ENCODE measurements at places on chromosomes 1 and 21. TPM values are rescaled to one million over a fixed set of nuclear protein-coding genes. Genes with fewer than 3 reads are reported as not detected.

DNA sequence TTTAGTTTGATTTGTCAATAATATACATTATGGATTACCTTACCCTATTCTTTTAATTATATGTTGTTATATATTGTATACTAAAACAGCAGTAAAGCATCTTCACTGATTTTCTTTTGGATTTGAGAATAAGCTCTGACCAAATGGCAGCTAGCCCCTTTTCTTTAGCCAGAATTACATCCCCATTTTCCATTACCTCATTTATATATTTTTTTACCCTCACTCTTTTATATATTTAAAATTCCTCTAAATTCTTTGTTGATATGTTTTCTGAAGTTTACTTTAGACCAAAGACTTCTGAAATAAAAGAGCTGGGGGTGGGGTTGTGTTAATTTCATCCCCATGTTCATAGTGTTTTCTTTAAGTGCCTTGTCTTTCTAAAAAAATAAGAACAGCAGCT is 24.6 kb downstream of the ANGPTL1 start:
- DNase-seq = no peak
- H3K4me1 ChIP-seq = no peaks in the 10 kb centered on the region
- H3K4me3 ChIP-seq = no peak overlapping the region
- no peaks in the 10 kb centered on the region for H3K27me3 ChIP-seq
- no peak overlapping the region for H3K27ac ChIP-seq

MRPS21 gene
- 68.4 TPM for total RNA-seq

GRCh38 chr1:58848818-58849411 is 65.1 kb upstream of the JUN start:
- H3K4me3 ChIP-seq = no peak overlapping the region
- no peak overlapping the region for H3K27ac ChIP-seq

DNA sequence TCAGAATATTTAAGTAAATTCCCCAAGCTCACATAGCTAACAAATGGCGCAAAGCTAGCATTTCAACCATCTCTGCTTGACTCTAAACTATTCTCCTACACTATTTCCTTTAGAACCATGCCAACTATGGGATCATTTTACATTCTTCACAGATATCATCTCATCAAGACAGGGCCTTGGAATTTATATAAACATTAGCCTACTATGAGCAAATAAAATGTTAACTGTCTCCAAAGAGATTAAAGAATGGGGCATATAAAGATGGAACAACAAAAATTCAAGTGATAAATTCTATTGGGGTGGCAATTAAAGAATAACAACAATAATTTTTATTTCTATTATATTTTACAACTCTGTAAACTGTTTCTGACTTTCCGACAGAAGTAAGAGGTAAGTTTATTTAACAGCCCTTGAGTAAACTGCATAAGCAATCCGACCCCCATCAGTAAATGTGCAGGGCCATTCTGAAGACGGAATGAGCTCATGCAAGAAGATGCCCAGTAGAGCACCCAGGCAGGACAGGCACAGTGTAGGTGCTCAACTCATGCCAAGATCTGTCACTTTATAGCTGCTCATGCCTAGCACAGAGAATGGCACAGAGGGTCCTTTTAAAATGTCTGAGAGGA is 261.9 kb downstream of the VAV3 start:
- no peak overlapping the region for H3K27ac ChIP-seq
- no peak for DNase-seq
- no peaks in the 10 kb centered on the region for H3K4me1 ChIP-seq
- H3K4me3 ChIP-seq = no peak overlapping the region
- no peaks in the 10 kb centered on the region for H3K27me3 ChIP-seq
- H3K36me3 ChIP-seq = no peaks in the 10 kb centered on the region

C1orf116 gene
- 31.9 TPM for total RNA-seq

- H3K36me3 ChIP-seq = no peaks in the 10 kb centered on the region
- H3K4me1 ChIP-seq = no peaks in the 10 kb centered on the region
- peaks cover 4% of the 10 kb centered on the region for H3K27me3 ChIP-seq
- H3K4me3 ChIP-seq = no peak overlapping the region
- H3K27ac ChIP-seq = no peak overlapping the region
- DNase-seq = no peak
These were observed 28.1 kb downstream of the SHISA4 start for GRCh38 chr1:201916649-201917249.

SELP gene
- total RNA-seq = not detected

DNA sequence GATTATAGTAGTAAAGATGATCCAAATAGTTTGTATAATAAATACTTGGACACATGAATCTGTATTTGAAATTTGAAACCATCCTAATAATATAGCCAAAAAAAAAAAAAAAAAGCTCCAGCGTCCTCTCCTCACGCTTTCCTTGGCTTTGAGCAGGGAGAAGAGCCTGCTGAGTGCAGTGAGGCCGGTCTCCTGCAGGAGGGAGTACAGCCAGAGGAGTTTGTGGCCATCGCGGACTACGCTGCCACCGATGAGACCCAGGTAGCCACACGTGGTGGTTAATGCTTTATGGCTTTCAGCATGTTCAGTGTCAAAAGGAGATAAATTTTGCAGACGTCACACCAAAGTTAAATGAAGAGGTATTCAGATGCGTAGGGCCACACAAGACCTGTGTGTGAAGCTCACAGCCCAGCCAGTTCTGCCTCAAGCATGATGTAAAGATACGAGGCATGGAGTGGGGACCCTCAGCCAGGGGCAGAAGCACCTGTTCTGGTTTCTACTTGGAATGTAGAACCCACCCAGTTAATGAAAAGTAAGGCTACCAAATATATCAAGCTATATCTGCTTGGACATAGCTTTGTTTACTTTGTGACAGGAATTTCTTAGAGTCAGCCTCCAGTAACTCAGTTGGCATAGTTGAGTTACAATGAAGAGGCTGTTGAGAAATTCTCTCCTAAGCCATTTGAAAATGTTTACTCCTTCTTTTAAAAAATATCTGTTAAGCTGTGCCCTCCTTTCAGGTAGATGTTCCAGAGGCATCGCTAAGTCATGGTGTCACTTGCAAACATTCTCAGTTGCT is 8.1 kb downstream of the PRMT2 start:
- peaks cover 24% of the 10 kb centered on the region for H3K36me3 ChIP-seq
- DNase-seq = no peak
- peaks cover 3% of the 10 kb centered on the region for H3K4me1 ChIP-seq
- H3K27ac ChIP-seq = peak overlapping the region; percentile 80
- H3K27me3 ChIP-seq = no peaks in the 10 kb centered on the region

SLC22A15 gene
- 4.6 TPM for total RNA-seq

DNA sequence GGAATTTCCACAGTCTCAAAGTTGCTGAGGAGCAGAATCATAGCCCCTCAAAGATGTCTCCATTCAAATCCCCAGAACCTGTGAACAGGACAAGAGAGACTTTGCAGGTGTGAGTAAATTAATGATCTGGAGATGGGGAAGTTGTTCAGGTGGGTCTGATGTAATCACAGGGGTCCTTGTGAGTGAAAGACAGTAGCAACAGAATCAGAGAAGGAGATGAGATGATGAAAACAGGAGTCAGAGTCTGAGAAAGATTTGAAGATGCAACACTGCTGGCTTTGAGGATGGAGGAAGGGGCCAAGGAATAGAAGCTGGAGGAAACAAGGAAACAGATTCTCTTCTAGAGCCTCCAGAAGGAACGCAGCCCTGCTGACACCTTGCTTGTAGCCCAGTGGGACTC is 81.5 kb downstream of the SELENOF start:
- peaks cover 4% of the 10 kb centered on the region for H3K27me3 ChIP-seq
- peaks cover 2% of the 10 kb centered on the region for H3K4me1 ChIP-seq
- H3K27ac ChIP-seq = no peak overlapping the region
- no peak overlapping the region for H3K4me3 ChIP-seq

PRDX1 gene
- 308 TPM for total RNA-seq

DNA sequence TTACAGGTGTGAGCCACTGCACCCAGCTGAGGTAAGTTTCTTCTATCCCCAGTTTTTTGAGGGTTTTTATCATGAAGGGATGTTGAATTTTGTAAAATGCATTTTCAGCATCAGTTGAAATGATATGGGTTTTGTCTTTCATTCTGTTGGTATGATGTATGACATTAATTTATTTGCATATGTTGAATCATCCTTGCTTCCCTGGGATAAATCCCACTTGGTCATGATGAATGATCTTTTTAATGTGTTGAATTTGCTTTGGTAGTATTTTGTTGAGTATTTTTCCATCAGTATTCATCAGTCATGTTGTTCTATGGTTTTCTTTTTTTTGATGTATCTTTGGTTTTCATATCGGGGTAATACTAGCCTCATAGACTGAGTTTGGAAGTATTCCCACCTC is 141.0 kb downstream of the RPS6KC1 start:
- H3K4me3 ChIP-seq = no peak overlapping the region
- H3K27me3 ChIP-seq = no peaks in the 10 kb centered on the region
- H3K27ac ChIP-seq = no peak overlapping the region
- peaks cover 48% of the 10 kb centered on the region for H3K36me3 ChIP-seq
- no peaks in the 10 kb centered on the region for H3K4me1 ChIP-seq
- no peak for DNase-seq

DNA sequence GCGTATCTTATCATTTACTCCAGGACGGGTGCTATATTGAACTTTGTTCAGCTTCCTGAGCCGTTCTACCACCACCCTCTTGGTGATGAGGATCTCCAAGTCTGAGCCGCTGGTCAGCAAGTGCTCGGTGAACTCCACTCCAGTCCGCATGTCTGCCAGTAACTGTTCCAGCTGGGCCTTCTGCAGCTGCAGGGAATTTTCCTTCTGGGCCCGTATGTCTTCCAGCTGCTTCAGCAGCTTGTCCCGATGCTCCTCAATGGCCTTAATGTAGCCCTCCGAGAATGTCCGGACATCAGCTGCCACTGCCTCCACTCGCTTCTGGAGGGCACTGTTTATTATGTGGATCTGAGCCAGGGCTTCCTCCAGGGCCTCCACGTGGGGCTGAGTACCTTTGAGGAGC is 3.4 kb downstream of the TRIM45 start:
- H3K27me3 ChIP-seq = no peaks in the 10 kb centered on the region
- peaks cover 26% of the 10 kb centered on the region for H3K4me1 ChIP-seq
- no peak overlapping the region for H3K27ac ChIP-seq
- peaks cover 25% of the 10 kb centered on the region for H3K36me3 ChIP-seq
- H3K4me3 ChIP-seq = no peak overlapping the region

- H3K27me3 ChIP-seq = no peaks in the 10 kb centered on the region
- peak overlapping the region; percentile 94 for H3K4me3 ChIP-seq
- peak overlapping the region; percentile 95 for H3K27ac ChIP-seq
- DNase-seq = no peak
- peaks cover 25% of the 10 kb centered on the region for H3K36me3 ChIP-seq
- peaks cover 44% of the 10 kb centered on the region for H3K4me1 ChIP-seq
These were observed 2.6 kb downstream of the TAGLN2 start for GRCh38 chr1:159922511-159923202.

GRCh38 chr1:117116090-117116783 is 5.3 kb downstream of the TRIM45 start:
- no peak for DNase-seq
- peaks cover 24% of the 10 kb centered on the region for H3K4me1 ChIP-seq
- H3K4me3 ChIP-seq = no peak overlapping the region

IL10 gene
- total RNA-seq = not detected

DNA sequence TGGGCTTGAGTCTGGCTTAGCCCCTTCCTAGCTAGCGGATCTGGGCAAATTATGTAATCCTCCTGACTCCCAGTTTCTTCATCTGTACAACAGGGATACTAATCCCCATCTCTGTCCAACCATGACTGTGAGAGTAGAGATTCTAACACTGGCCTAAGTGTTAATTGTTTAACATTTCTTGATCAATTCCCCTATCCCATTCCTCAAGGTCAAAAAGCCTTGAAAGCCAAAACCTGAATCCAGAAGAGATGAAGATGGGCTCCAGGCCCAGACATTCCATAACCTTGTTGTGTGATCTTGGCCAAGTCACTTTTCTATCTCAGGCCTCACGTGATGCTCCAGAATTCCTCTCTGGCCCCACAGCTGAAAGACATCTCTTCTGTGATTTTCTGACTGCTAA is 18.8 kb upstream of the PHLDA3 start:
- no peak for DNase-seq
- no peak overlapping the region for H3K4me3 ChIP-seq
- no peak overlapping the region for H3K27ac ChIP-seq

GRCh38 chr1:15945011-15945831 is 30.7 kb downstream of the ZBTB17 start:
- no peak for DNase-seq
- no peak overlapping the region for H3K27ac ChIP-seq
- peaks cover 3% of the 10 kb centered on the region for H3K4me1 ChIP-seq
- H3K27me3 ChIP-seq = no peaks in the 10 kb centered on the region
- no peak overlapping the region for H3K4me3 ChIP-seq
- H3K36me3 ChIP-seq = peaks cover 9% of the 10 kb centered on the region

- H3K36me3 ChIP-seq = no peaks in the 10 kb centered on the region
- H3K27ac ChIP-seq = no peak overlapping the region
- no peak for DNase-seq
- peaks cover 50% of the 10 kb centered on the region for H3K27me3 ChIP-seq
These were observed 196.9 kb downstream of the PRDM2 start for GRCh38 chr1:13896932-13897331.

GRCh38 chr21:44810779-44811178 is 7.1 kb downstream of the SUMO3 start:
- no peak overlapping the region for H3K4me3 ChIP-seq
- no peak for DNase-seq

DNA sequence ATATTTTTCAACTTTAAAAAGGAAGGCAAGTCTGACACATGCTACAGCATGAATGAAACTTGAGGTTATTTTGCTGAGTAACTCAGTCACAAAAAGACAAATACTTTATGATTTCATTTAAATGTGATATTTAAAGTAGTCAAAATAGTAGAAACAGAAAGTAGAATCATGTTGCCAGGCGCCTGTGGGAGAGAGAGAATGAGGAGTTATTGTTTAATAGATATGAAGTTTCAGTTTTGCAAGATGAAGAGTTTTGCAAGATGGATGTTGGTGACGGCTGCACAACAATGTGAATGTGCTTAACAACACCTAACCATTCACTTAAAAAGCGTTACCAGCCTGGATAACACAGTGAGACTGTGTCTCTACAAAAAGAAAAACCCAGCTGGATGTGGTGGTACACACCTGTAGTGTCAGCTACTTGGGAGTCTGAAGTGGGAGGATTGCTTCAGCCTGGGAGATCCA is 20.7 kb upstream of the ATP1A1 start:
- no peak overlapping the region for H3K4me3 ChIP-seq
- no peaks in the 10 kb centered on the region for H3K36me3 ChIP-seq
- peaks cover 3% of the 10 kb centered on the region for H3K4me1 ChIP-seq
- DNase-seq = no peak
- no peaks in the 10 kb centered on the region for H3K27me3 ChIP-seq
- H3K27ac ChIP-seq = no peak overlapping the region

PDZK1IP1 gene
- not detected for total RNA-seq

RER1 gene
- total RNA-seq = 93.6 TPM

DNA sequence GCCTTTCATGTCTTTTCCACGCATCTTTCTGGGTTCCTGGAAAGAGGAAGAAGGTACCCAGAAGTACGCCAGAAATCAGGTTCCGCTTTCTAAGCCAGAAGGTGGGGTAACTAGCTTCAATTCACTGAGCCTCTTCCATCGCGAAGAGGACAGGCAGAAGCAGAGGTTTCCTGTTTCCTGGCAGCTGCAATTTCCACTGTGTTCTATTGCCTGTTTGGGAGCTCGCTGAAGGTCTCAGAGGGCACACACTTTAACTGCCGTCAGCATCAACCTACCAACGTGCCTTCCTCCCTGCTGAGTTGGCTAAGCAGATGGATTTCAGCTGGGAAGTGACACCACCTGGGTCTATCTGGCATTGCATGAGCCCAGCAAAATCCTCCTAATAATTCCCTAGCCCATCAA is 10.0 kb downstream of the NCF2 start:
- no peaks in the 10 kb centered on the region for H3K36me3 ChIP-seq
- no peaks in the 10 kb centered on the region for H3K27me3 ChIP-seq
- H3K27ac ChIP-seq = no peak overlapping the region
- no peak overlapping the region for H3K4me3 ChIP-seq

AADACL3 gene
- not detected for total RNA-seq

GRCh38 chr1:91507328-91507727 is 6.7 kb downstream of the CDC7 start:
- H3K27ac ChIP-seq = no peak overlapping the region
- no peak overlapping the region for H3K4me3 ChIP-seq
- DNase-seq = no peak

NR1I3 gene
- total RNA-seq = not detected

All from progenitor cell of endocrine pancreas (in vitro differentiated cells).